ENCODE measurements at places on chromosomes 7 and 10.

DNA sequence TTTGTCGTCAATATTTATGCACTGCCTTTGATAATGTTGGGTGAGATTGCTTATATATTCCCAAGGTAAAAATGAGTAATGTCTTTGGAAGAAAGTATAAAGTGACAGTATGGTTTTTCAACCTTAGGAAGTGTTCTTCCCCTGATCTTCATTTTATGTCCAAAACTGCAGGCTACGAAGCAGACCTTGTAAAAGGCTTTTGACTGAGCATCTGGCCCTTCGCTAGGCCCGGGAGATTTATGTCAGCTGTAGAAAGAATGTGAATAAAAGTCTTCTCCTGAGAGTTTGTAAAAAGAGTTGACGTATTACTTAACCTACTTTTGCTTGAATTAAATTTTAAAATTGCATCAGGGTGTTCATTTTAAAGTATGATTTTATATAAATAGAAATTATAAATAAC is 116.8 kb downstream of the CPED1 start:
- no peak for DNase-seq

GRCh38 chr10:123175389-123176387 is 21.5 kb downstream of the BUB3 start:
- no peak for DNase-seq

- DNase-seq, result no peak
Measured at GRCh38 chr7:132160611-132161532, 415.4 kb downstream of the PLXNA4 start.

GRCh38 chr7:5445981-5446594 is 22.5 kb upstream of the TNRC18 start:
- DNase-seq, result no peak

GRCh38 chr10:101781984-101782810 is 1.0 kb downstream of the NPM3 start:
- DNase-seq, result no peak

DNA sequence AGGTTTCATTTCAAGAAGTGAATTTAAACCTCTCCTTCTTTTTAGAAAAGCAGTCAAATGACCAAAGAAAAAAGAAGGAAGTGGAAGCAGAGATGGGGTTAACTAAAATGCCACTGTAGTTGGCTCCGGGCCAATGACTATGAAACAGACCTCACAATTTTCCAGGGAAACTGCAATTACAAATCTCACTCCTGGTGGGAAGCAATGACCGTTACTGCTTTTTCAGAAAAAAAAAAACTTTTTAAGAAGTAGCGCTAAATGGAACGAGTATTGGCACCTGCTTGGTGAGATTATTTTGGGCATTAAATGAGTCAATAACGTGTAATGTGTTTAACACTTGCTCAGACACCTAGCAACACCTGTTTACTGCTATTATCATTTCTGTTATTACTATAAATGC is 1.2 kb downstream of the SFRP4 start:
- no peak for DNase-seq

GRCh38 chr7:93040355-93040754 is 77.4 kb downstream of the SAMD9 start:
- no peak for DNase-seq

DNA sequence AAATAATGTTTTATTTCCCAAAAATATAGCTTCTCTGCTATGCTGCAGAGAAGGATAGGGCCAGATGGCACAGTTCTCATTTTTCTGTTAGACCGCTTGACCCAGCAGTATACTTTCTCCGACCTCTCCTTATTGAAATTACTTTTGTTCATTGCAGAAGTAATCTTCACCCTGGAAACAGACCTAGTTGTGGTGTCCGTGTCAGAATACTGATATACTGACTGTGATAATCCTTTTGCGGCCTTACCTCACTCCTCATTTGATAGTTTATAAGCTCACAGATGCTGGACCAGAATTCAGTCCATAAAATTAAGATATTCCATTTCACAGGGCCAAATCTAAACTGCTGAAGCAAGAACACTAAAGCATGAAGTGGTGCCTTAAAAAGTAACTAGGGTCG is 260.6 kb upstream of the DKK1 start:
- no peak for DNase-seq

DNA sequence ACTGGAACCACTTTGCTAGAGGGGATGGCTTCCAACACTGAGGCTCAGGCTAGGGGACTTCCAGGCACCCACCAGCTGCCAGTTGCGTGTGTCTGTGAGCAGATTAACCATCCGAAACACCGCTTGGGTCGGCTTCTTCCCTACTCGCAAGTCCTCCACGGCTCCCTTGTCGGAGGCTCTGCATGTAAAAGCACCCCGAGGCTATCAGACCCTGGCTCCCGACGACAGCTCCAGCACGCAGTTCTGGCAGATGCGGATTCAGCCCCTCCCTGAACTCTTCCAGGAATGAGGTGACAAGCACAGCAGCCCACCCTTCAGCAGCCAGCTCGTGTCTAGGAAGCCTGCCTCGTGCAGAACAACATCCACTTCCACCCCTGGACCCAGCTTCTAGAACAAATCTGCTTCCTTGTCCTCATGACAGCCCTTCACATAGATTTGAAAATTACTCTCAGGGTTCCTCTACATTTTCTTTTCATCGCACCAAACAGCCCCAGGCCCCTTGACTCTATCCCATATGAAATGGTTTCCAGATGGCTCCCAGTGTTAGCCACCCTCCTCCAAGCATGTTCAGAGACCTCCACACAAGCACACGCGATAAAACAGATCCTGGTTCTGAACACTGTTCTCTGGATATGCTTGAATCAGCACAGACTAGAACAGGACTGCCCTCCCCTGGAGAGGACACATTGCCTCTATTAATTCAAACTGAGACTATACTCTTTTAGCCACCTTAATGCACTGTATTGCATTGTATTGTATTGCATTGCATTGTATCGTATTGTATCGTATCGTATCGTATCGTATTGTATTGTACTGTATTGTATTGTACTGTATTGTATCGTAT is 44.6 kb downstream of the SLIT1 start:
- no peak for DNase-seq

DNA sequence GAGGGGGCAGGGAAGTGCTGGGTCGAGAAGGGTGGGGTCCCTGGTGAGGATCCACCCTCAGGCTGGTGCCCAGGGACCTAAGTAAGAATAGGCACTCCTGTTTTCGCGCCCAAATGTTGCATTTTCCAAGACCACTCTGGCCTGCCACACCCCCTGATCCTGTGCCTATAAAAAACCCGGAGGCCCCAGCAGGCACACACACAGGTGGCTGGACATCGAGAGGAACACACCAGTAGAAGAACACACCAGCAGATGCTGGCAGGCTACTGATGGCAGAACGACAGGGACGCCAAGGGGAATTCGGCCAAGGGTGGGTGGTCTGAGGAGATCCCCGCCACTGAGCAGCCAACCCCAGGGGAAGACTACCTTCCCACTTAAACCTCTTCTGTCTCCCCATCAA is 633.9 kb upstream of the POT1 start:
- no peak for DNase-seq

DNA sequence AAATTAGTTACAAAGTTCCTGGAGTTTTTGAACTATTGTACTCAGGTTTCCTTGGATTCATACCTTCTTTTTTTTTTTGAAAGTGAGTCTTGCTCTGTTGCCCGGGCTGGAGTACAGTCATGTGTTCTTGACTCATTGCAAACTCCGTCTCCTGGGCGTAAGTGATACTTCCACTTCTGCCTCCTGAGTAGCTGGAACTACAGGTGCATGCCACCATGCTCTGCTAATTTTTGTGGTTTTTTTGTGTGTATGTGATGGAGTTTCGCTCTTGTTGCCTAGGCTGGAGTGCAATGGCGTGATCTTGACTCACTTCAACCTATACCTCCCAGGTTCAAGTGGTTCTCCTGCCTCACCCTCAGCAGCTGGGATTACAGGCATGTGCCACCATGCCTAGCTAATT is 22.3 kb downstream of the MCM10 start:
- DNase-seq, result no peak

DNA sequence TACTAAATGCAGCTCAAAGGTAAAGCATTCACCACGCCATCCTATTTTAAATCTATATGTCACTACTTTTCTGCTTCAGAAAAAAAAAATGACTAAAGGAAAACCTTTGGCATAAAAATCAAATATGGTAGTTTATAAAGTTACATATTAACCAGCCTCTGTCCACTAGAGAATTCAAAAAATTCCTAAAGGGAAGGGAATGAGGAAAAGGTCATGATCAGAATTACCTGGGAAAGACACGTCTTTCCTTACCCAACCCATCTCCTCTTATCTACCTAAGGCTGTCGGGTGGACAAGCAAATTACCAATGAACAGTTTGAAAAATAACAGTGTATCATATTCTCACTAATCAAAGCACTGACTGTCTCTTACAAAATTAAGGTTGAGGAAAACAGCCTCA is 100.7 kb upstream of the TMEM106B start:
- DNase-seq, result no peak

- no peak for DNase-seq
Measured at GRCh38 chr7:2507208-2507916, 12.2 kb upstream of the LFNG start.

Data from stimulated activated CD8-positive, alpha-beta memory T cell treated with anti-CD3 and anti-CD28 coated beads, Interleukin-4, amount 100 ng/mL, for 1 hour (primary cell).